Head of caudate nucleus (tissue), 42 donors: ENCODE measurements at places on chromosomes 13 and 19.

GRCh38 chr13:94063096-94063495 lies 416.4 kb downstream of the DCT start:
- DNase-seq, result no peak

DNA sequence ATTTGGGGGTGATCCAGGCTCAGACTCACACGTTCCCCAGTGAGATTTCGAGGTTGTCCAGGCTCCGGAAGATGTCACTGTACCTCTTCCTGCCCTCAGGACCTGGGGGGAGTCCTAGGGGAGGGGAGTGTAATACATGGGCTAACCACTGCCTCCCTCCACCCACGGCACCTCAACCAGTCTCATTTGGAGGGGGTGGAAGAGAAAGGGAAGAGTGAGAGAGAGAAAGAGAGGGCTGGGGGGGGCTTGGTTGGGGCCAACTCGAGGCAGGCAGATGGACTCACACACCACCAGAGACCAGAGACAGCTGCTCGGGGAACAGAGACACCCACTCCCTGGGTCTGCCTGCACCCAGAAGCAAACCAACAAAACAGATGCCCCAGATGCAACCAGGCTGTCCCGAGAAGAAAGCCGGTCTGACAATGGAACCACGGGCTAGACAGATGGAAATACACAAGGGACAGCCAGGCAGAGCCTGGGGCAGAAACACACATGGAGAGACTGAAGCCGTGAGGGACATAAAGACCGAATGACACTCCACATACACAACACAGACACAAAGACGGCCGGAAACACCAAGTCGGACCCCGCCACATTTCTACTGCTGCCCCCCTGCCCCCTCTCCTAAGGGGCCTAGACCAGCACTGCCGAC lies 825 bp downstream of the GMIP start:
- DNase-seq, result no peak

GRCh38 chr19:29171525-29171924 lies 41.4 kb downstream of the UQCRFS1 start:
- DNase-seq, result no peak

- DNase-seq, result no peak
Measured at GRCh38 chr13:20441056-20441455, 84.6 kb downstream of the CRYL1 start.

GRCh38 chr19:16591803-16592556 lies 19.8 kb upstream of the SLC35E1 start:
- no peak for DNase-seq

DNA sequence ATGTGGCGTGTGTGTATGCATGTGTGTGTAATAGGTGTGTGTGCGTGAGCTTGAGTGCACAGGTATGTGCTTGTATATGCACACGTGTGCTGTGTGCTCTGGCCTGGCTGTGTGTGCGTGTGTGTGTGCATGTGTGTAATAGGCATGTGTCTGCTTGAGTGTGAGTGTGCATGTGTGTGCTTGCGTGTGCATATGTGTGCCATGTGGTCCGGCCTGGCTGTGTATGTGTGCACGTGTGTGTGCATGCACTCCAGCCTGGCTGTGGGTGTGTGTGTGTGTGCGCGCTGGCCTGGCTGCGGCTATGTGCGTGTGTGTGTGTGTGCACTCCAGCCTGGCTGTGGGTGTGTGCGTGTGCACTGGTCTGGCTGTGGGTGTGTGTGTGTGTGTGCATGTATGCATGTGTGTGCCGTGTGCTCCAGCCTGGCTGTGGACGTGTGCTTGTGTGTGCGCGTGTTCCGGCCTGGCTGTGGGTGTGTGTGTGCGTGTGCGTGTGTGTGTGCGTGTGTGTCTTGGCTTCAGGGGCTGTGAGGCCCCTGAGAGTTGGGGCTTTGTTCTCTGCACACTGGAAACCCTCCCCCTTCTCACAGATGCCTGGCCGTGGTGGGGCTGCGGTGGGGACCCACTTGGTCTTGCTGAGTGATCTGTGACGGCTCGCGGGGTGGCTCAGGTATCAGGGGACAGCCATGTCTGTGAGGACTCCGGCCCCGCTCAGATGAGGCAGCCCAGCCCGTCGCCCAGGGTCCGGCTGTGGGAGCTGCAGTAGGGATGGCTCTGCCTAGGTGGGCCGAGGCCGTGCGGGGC lies 8.2 kb downstream of the SPPL2B start:
- DNase-seq, result no peak

DNA sequence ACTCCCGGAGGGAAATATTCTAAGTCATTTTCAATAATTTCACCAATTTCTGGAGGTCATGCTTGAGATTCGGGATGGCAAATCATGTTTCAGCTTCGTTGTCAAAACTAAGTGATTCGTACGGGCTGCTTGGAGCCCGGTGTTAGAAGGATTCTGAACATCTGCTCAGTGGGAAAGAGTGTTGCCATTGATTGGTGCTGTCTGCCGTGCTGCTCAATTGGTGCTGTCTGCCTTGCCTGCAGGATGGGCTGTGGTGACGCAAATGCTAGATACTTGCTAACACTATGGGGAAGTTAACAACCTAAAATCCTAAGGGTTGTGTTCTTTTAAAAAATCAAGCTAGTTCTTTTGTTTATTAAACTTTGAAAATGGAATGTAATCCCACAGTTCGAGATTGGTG lies 17.3 kb upstream of the CACNG8 start:
- DNase-seq, result no peak

GRCh38 chr13:24649688-24650043 lies 30.5 kb upstream of the ATP12A start:
- no peak for DNase-seq

GRCh38 chr13:84973661-84974060 lies 825.6 kb downstream of the SLITRK6 start:
- no peak for DNase-seq

DNA sequence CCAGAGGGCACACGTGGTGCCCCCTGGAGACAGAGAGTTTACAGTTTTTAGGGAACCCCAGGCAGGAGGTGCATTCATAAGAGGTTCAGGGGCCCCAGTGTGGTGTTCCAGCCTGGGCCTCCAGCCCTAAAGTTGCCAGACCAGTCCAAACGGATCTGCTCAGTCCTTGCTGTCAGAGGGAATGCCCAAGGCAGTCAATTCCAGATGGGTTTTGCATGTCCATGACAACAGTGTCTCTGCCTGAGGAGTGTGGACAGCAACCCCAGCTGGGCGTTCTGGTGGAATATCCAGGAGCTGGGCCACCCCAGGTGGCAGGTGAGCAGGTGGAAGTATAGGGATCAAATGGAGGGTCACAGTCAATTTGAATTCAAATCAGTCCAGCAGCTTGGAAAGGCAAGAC lies 25.3 kb downstream of the FBXO27 start:
- no peak for DNase-seq

GRCh38 chr13:39345982-39346381 lies 257.0 kb downstream of the LHFPL6 start:
- DNase-seq, result no peak

DNA sequence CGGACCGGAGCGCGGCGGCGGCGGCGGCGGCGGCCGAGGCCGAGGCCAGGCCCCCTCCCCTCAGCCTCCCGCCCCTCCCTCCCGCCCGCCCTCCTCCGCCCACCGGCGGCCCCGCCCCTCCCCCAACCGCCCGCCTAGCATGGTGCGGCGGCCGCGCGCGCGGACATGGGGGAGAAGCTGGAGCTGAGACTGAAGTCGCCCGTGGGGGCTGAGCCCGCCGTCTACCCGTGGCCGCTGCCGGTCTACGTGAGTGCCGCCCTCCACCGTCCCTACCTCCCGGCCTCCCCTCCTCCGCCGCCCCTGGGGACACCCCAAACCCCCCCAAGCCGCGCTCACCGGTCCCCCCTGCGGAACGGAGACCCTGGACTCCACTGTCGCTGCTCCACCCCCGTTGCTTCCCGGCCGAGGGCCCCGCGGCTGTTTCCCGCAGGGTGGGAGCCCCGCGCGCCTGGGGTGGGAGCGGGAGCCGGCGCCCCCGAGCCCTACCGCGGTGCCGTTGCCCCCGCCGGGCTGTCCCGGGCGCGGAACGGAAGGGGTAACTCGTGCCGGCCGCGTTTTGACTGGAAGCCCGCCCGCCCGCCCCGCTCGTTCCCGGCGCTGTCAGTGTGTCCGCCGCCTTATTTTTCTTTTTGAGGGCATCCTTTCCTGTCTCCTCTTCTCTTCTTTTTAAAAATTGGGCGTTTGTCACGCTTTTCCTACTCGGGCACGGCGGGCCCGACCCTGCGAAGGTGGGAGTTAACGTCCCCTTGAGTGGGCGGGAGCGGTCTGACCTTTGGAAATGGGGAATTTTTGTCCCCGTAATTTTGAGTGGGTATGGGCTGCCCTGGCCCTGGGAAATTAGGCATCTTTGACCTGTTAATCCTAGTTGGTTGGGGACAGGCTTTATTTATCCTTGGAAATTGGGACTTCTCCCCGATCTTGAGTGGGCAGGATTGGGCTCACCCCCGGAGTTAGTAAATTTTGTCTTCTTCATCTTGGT lies 576 bp downstream of the DOT1L start:
- peak; percentile 52 for DNase-seq

DNA sequence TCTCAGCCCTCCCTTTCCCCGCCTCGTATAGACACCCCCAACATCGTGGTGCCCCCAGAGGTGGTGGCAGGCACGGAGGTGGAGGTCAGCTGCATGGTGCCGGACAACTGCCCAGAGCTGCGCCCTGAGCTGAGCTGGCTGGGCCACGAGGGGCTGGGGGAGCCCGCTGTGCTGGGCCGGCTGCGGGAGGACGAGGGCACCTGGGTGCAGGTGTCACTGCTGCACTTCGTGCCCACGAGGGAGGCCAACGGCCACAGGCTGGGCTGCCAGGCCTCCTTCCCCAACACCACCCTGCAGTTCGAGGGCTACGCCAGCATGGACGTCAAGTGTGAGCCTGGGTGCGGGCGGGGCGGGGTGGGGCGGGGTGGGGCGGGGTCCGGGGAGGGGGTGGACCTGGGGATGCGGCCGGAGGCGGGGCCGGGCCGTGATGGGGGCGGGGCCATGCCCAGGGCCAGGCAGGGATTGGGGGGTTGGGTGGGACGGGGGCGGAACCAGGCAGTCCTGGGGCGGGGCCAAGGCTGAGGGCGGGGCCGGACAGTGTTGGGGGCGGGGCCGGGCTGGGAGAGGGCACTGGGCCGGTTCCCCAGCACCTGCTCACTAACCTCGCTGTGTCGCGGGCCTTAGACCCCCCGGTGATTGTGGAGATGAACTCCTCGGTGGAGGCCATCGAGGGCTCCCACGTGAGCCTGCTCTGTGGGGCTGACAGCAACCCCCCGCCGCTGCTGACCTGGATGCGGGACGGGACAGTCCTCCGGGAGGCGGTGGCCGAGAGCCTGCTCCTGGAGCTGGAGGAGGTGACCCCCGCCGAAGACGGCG lies 7.8 kb downstream of the MAG start:
- DNase-seq, result peak; percentile 81

- no peak for DNase-seq
Measured at GRCh38 chr13:31996601-31997000, 35.0 kb upstream of the FRY start.

- no peak for DNase-seq
Measured at GRCh38 chr13:23510979-23511735, 59.1 kb upstream of the TNFRSF19 start.

- no peak for DNase-seq
Measured at GRCh38 chr19:13134626-13135025, 15.5 kb downstream of the STX10 start.

GRCh38 chr13:29640665-29641064 lies 45.2 kb upstream of the SLC7A1 start:
- no peak for DNase-seq

DNA sequence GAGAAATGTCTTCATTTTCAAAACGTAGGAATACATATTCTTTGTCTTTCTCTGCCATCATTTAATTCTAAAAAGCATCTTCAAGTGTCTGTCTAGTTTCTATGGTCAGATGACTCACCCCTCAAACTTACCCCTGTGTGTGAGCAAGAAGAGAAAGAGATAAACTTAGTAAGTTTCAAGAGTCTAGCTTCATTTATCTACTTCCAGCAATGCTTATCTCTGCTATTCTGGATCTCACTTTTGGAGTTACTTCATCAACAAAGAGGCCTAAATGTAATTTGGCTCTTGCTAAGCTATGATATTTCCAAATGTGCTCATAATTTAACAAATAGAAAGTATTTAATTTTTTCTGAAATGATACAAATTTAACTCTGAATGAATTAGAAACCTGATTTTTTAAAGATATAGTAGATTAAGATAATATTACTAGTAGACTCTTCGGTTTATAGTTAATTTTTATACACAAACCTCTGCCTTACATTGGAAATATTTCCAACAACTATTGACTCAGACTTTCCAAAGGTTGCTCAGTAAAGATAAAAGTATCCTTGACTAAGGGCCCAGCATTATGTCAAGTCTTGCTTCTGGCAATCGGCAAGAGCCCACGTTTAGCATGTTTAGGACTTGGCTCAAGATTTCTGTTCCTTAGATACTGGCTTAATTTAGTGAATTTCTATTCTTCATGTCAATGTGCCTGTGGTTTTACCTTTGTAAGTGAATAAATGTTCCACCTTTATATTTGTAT lies 1511.0 kb upstream of the SLC10A2 start:
- DNase-seq, result no peak

GRCh38 chr19:13744174-13744573 lies 20.1 kb upstream of the MRI1 start:
- no peak for DNase-seq

- DNase-seq, result no peak
Measured at GRCh38 chr13:28573595-28574373, 78.9 kb upstream of the FLT1 start.

- no peak for DNase-seq
Measured at GRCh38 chr19:38736036-38736412, 8.2 kb downstream of the CAPN12 start.

- no peak for DNase-seq
Measured at GRCh38 chr13:110132225-110132982, 174.6 kb downstream of the COL4A1 start.

DNA sequence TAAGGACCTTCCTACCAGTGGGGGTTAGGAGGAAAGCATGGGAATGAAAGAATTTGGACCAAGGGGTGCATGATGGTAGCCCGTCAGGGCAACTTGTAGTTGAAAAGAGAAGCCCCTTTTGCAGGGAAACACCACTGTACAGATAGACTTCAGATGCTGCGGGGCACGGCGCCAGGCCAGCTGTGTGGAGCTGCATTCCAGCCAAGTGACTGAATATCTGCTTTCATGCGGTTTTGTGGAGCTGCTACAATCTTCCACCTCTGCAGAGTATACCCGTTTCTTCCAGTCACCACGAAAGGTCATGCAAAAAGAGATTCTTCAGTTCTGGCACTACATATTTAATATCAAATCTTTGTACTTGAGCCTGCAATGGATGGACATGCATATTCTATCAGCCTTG lies 104.7 kb downstream of the RGCC start:
- DNase-seq, result peak; percentile 92

DNA sequence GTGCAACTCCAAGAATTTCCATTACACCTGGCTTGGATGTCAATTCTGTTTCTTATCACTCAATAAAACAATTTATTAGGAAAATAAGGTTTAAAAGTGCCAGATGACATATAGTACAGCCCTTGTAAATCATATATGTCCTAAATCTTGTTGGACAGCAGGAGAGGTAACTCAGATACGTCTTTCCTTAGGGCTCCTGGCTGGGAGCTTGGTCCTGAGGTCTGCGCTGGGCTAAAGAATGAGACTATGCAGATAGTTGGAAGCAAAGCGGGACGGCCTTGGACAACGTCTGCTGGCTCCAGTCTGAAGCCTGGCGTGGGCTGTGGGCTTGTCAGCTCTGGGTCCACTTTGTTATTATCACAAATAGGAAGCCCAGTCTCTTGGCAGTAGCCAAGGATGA lies 377.0 kb downstream of the DLEU7 start:
- no peak for DNase-seq

- no peak for DNase-seq
Measured at GRCh38 chr13:93926425-93926824, 553.1 kb downstream of the DCT start.

- DNase-seq, result no peak
Measured at GRCh38 chr13:83796364-83796763, 85.9 kb downstream of the SLITRK1 start.

GRCh38 chr13:103469771-103470170 lies 403.6 kb upstream of the SLC10A2 start:
- DNase-seq, result no peak

GRCh38 chr19:50567882-50568727 lies at the start of gene LRRC4B:
TSS of gene LRRC4B (minus strand) at chr19:50568435. CDS start at chr19:50548838, 19,597 bp downstream.
- peak; percentile 47 for DNase-seq
